ENCODE measurements at places on chromosomes 1 and 21.

- no peak for DNase-seq
Measured at GRCh38 chr1:27821761-27822315, 8.7 kb upstream of the PPP1R8 start.

DNA sequence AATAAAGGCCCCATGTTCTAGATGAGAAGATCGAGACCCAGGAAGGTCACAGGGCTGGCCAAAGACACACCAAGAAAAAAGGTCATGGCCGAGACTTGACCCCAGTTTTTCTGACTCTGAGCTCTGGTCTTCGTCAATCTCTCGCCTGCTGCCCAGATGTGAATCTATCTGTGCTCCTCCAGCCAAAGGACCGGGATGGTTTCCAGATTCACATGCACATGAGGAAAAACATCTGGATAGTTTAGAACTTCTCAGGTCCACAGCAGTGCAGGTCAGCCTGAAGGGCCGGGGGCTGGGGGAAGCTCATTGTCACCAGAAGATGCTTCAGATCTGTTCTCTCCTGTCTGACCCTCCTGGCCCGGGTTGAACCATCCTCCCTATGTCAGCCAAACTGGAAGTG, 49.0 kb downstream of the KCNN3 start:
- DNase-seq, result no peak

DNA sequence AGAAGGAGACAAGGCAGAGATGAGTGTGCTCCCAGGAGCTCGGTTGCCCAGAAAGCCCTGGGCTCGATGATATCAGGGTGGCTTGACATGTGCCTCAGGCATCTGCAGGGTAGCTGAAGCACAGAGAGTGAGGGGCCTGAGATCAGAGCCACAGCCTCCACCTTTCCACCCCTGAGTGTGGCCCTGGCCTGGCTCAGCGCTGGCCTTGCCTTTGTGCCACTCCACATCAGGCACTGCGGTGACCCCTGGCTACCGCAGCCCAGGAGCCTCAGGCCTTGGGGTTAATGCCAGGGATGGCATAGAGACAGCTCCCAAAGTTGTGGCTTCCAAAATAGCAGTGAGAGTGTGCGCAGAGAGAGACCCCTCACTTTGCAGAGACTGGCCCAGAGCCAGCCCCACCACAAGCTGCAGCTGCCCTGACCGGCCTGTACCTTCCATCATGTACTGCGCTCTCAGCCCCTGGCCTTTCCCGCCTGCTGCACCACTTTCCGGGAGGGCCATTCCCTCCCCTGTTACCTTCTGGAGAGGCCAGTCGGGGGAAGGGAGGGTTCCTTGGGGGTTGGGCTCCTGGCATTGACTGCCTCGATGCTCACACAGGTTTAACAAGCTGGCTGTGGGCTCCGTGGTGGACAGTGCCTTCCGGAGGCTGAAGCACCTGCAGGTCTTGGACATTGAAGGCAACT, 19.5 kb downstream of the PODN start:
- DNase-seq, result no peak

DNA sequence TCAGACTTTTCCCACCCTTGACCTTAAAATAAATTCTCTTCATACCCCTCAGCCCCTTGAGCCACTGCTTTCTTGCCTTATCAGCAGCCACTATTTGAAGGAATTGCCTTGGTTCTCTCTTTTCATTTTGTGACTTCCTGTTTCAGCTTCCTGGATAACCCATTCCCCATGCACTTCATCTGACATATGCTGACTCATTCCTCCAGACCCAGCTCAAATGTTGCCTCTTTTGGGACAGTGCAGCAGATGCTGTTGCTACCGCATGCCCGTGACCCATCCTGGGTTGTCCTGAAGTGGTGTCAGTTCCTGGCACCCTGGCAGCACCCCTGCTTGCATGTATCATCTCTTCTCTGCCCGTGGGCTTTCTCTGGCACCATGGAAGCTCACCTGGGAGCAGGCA, 496.1 kb downstream of the PTPRU start:
- DNase-seq, result no peak

DNA sequence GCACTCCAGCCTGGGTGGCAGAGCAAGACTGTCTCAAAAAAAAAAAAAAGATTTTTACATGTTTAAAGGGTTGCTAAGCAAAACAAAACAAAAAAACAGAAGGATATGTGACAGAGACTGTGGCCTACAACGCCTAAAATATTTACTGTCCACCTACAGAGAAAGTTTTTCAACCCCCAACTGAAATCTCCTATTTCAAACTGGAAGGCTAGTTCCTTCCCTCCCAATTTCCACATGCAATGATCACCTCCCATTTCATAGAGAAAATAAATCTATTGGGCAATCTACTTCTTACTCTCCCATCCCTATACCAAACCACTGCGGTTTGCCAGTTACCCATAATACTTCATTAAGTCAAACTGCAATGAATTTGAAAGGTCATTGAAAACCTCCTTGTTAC, 74.2 kb downstream of the ST3GAL3 start:
- DNase-seq, result no peak

DNA sequence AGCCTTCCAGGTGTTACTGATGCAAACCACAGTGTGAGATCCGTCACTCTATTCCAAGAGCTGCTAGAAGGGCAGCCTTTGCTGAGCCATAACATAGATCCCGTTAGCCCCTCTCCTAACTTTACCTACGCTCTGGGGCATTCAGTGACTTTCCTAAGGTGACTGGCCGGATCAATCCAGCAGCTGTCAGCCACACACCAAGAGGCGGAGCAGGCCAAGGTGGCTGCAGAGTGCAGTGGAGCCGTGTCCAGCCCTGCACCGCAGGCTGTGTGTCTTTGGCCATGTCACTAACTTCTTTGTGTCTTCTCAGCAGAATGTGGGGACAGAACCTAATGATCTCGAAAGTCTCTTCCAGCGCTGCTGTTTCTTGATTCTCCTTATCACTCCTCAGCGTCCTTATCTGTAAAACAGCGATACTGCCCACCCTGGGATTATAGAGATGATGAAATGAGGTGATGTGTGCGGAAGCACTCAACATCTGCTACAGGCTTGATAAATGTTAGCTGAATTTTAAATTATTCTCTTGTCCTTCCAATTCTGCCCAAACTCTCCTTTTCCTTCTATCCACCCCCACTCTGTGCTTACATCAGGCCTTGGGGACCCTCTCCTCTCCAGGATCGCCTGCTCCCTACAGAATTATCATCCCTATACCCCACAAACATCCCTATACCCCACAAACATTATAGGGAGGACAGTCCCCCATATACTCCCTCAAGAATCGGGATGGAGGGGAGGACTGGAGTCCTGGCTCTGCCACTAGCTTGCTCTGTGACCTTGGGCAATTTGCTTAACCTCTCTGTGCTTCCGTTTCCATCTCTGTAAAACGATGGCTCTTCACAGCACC, 25.8 kb upstream of the LRRN2 start:
- no peak for DNase-seq

DNA sequence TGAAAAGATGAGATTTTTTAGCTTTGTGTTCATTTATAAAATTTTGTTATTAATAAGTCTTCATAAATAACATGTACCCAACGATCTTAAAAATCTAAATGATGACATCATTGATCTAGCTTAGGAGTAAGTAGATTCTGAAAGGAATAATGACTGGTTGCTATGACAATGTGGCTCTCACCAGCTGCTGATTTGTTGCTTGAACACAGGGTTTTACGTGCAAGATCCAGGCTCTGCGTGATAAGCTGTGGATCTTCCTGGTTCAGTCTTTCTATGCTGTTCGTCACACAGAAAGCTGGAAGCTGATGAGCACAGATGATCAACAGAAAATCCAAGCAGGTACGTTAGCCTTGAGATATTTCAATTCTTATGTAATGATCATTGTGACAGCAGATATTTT, 49.1 kb upstream of the C1orf146 start:
- DNase-seq, result no peak
